ENCODE measurements at places on chromosomes 6 and 20.

DNA sequence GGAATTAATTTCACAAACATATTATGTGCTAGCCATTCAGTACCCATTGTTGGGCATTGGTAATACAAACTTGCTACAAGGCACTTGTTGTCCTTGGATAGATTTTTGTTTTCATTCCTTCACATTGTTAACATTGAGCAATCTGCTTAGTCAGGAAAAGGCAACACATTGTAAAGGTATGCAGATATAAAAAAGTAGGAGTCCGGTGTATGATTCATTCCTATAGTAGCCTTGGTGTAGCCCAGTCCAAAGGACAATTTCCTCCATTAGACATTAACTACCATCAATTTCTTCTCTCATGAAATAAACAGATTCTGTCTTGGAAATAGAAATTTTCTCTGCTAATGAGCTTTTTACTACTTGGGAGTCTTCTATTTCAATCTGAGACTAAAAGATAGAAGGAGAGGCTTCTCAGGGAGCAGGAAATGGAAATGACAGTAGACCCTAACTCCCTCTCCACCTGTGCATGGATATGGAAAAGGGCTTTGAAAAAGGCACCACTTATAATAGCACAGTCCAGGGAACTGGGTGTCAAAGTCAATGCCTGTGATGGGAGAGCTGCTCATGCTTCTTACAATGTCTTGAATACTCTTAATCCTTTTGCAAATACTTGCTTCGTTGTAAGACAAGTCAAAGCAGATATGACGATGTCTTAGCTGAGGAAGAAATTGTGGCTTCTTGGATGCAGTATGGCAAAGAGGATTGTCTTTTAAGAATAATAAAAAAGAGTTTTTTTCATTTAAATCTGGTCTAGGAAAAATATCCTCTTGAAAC, 369.4 kb upstream of the CITED2 start:
- no peak for DNase-seq

DNA sequence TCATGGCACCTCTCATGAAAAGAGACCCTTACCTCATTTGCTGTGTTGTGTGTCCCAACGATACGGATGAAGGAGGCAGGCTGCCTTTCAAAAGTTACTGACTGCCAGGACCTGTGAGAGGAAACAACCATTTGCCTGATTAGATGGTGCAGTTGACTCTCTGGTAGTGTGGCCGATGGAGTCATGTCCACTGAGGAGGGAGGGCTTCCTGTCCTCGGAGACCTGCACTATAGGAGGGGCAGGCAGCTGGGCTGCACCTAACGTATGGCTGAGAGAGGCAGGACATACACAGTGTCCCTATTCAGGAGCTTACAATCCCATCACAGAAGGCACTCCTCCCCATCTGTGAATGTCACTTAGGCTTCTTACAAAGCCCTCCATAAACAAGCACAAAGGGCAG, 373.0 kb downstream of the ZFAND3 start:
- DNase-seq, result no peak

DNA sequence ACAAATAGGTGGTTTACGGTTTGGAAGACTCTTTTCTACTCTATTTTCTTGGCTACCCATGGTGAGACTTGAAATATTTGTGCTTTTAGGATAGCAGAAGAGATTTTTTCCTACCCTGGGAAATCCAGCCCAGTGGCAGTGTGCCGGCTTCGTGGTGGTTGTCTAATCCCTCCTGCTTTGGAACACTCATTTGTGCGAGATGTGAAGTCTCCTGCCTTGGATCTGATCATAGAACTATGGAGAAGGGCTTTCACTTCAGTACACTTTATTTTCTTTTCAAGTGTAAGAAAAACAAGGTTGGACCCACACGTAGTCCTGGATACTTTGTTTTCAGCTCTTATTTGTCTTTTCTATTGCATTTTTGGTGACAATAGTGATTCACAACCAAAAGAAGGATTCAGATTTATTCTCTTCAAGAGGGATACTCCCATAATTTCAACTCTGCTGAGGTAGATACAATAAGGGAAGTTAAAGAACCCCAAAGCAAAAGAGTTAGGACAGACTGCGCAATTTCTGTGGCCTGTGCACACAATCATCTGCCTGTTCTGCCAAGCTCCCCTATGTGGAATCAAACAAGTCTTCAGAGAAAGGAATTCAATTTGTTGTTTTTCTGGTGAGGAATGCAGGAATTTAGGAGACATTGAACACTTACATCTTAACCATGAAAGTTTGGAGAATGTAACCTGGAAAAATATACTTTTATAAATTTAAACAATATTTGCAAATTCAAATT, 413.2 kb downstream of the GJA1 start:
- no peak for DNase-seq

DNA sequence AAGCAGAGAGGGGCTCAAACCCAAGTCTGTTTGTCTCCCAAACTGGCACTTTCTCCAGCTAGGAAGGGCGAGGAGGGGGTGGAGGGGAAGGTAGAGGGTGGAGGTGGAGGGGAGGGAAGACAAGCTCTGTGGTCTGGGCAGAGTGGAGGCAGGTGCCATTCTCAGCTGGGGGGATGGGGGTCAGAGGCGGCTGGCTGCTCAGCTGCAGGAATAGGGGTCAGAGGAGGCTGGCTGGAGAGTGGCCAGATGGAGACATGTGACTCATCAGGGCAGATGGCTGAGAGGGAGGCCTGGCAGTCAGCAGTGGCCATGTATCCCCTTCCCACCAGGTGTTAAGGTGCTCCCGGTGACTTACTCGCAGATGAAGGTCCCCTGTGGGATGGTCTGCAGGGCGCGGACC, 3.5 kb upstream of the SLC44A4 start:
- DNase-seq, result no peak

DNA sequence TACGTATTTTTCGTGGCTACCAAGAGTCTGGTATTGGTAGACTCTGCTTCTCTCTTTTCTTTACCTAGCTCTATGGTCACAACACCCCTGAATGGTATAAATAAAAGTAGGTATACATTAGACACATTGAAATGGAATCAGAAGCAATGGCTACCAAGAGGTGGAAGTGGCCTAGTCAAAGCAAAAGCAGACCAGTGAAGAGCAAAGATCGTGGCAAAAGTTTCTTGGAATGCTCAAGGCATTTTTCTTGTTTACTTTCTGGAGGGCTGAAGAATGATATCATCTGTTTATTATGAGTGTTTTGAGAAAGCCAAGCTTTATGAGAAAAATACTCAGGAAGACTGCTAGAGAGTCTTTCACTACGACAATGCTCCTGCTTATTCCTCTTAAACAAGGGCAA, 28.6 kb upstream of the MOCS1 start:
- DNase-seq, result no peak

GRCh38 chr20:51749674-51750036, 18.5 kb downstream of the ATP9A start:
- DNase-seq, result no peak

DNA sequence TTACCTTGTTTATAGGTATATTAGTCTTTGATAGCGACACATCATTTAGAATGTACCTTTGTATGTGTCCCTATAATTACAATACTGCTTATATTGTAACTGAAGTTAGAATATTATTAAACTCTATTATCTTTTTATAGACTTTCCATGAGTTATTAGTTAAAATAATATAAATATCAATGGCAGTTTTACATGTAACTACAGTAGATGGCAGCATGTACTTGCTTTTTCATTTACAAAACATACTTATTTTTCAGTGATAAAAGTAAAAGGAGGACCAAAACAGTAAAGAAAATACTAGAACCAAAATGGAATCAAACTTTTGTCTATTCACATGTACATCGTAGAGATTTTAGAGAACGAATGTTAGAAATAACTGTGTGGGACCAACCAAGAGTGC, 364.3 kb downstream of the RIMS1 start:
- DNase-seq, result no peak

- DNase-seq, result no peak
Observed at GRCh38 chr20:17849901-17850683, 118.5 kb downstream of the SNX5 start.

GRCh38 chr20:43507150-43508080, at the start of gene L3MBTL1:
Gene L3MBTL1 (plus strand): TSS chr20:43507697. CDS start chr20:43513504, 5,807 bp downstream.
- DNase-seq, result no peak

DNA sequence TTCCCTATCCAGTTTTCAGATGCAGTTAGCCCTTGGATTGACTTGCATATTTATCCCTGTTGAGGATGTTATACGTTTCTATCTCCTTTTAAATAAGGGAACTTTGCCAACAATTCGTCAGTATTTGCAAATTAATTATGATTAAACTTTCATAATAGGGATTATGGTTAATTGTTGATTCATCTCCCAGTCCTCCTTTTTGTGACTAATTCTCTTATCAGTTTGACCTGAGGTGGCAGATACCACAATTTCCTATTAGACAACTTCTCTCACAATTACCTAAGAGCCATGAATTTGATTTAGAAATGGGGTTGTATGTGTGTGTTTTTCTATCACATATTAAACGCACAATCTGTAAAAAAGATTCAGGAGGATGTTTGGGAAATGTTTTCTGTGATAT, 172.9 kb downstream of the LAMA2 start:
- no peak for DNase-seq
